Naive B cell (primary cell): ENCODE measurements at places on chromosomes 2 and 18. TPM values are rescaled to one million over a fixed set of nuclear protein-coding genes. Genes with fewer than 3 reads are reported as not detected.

GRCh38 chr18:31206787-31207381, 44.2 kb upstream of the DSC1 start:
- no peak for DNase-seq

GBX2 gene
- not detected for polyA plus RNA-seq

CDH19 gene
- polyA plus RNA-seq = not detected

CD302 gene
- polyA plus RNA-seq = 0.79 TPM

GRCh38 chr2:31386648-31387047, 27.9 kb downstream of the XDH start:
- no peak for DNase-seq

DNA sequence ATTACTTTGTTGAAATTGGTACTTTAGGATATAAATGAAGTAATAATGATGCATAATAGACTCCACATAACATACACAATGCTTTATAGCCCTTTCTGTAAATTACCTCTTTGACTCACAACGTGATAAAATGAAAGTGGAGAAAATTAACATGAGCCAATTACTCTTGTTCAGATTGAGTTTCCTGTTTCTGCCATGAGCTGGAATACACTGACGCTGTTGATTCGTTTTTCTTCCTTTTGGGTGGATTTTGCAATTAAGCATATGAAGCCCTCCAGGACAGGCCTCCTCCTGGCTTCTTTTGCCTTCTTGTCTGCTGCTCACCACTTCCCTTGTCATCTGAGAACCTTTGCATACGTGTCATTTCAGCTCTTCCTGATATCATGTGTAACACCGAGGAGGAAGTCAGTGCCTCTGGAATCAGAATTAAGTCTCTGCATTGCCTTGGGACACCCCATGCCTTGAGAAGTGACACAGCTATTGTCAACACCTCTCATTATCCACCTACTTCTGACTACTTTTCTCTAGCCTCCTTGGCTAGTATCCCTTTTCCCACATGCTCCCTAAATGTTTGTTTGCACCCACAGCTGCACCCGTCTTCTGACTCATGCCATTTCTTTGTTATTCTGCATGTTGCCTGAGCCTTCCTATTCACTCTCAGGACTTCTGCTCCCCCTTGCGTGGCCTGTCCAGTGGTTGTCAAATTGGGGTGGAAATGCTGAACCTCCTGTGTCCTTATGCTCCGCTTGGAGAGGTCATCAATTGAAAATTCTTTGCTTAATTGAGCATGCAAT, 134.1 kb downstream of the FMNL2 start:
- DNase-seq = no peak

DNA sequence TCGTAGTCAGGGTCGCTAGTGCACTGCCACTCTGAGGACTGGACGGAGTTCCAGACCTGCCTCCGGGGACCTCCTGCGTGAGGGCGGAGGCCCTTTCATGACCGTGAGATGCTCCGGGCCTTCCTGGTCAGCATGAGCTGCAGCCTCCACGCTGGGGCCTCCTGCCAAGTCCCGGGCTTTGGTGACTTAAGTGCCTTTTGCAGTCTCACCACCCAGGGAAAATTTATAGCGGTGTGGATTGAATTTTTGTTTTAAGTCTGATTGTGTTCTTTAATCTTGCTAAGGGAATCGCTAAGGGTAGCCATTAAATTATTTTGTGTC, 33.6 kb downstream of the CHRNA1 start:
- no peak for DNase-seq

MROH2A gene
- not detected for polyA plus RNA-seq
